ENCODE measurements at places on chromosomes 6 and 20.

DNA sequence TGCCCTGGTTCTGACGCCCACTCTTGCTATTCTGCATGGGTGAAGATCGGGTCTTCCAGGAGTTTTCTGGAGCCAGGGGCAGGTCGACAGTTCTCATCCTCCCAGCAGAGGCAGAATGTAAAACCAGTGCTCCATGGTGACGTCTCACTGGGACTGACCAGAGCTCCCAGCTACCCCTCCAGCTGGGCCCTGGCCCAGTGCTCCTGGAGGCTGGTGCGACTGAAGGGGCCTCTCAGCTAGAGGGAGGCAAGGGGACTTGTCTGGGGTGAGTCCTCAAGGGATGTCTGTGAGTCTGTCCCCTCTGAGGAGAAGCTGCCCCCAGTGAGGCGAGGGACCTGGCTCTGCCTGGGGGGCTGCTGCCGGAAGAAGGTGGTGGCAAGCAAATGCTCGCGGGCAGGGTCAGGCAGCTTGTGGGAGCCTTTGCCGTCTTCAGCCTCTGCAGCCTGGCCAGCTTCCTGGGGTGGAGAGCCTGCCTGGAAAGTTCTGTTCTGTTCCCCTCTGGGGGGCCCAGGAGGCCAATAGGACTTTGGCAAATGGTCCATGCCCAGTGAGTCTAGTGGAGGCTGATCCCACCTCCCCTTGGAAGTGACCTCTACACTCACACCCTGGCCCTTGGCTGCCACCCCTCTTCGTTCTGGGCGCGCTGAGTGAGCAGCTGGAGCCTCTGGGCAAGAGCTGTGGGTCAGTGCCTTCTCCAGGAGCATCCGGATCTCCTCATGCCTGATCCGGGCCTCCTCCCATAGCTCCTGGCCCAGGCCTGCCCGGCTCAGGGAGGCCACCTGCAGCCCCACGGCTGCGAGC, 47.5 kb downstream of the KIAA1755 start:
- DNase-seq = no peak

- DNase-seq = no peak
Measured at GRCh38 chr6:114747995-114748625, 405.3 kb upstream of the HS3ST5 start.

DNA sequence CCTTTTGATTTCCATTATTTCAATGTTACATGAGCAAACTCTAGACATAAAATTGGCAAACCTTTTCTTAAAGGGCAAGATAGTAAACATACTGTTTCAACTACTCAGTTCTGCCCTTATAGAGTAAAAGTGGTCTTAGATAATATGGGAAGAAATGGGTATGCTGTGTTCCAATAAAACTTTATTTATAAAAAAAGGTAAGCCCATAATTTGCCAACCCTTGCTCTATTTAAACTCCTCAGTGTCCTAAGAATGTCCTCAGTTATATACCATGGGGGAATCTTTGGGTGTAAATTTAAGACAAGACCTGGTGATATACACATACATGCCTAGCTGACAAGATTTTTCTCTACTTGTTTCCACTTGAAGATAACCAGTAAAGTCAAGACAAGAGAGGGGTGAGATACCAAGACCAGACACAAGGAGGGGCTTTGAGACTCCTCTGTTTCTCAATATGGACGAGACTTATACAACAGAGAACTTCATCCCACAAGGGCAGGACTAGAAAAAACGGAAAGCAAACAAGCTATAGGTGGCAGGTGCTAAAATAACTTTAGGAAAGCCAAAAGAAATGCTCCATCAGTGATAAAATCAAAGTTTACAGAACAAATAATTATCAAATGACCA, 10.5 kb downstream of the SNX3 start:
- DNase-seq = no peak

- no peak for DNase-seq
Measured at GRCh38 chr20:6956056-6956455, 188.6 kb downstream of the BMP2 start.

DNA sequence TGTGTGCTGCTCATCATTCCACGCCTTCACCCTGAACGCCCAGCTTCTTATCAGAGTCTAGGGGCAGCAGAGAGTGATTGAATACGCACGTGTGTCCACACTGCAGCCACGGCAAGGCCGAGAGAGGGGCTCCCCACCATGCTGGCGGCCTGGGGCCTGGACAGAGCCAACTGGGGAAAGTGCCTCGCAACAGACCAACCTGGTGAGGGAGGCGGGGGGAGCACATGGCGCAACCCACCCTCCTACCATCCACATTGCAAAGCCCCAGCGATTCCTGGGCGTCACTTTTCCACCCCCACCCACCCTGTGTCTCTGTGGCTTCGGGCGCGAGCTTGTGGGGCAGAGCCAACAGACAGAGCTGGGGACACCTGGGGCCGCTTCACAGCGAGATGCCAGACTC, 66.4 kb upstream of the DUSP22 start:
- no peak for DNase-seq

GRCh38 chr6:169230322-169230665, 23.4 kb downstream of the THBS2 start:
- peak; percentile 32 for DNase-seq

All from activated CD8-positive, alpha-beta memory T cell treated with anti-CD3 and anti-CD28 coated beads for 24 hours (primary cell).